OCI-M1 (cell line): ENCODE measurements at places on chromosomes 6 and 20.
A peak's percentile ranks its signal among the peaks of the same experiment; 100 is the strongest.

DNA sequence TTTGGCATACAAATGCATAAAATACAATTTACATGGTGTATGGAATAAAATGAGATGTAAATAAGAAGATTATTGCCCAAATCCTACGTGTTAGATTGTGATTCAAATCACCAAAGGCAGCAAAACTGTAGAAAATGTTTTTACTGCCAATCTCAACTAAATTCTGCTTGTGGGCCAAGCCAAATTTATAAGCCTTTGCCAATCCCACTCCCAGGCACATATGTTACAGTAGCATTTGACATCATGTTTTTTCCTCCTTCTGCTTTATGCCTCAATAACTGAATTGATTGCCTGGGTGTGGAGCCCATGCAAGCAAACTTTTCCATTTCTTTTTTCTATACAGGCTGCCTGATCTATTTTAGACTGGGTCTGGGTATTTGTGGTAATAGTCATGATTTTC, 36.3 kb upstream of the LRRC1 start:
- no peak for DNase-seq

DNA sequence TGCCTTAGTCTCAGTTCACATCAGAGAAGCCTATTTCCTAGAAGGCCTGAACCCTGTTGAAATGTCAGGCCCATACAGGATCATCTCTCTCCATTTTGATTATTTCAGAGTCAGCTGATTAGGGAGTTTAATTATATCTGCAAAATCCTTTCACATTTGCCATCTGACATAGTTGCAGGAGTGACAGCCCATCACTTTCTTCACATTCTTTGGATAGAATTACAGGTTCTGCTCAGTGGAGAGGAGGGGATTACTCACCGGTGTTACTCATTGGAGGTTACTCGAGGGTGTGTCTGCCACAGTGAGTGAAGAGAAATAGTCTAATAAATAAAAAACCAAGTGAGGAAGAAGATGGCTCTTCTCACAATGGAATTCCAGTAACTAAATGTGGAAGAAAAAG, 216.8 kb downstream of the TMEM242 start:
- DNase-seq: no peak

- DNase-seq: no peak
Measured at GRCh38 chr6:43916924-43917877, 147.2 kb downstream of the VEGFA start.

- DNase-seq: peak; percentile 52
Measured at GRCh38 chr20:35773154-35773751, 1.4 kb downstream of the PHF20 start.

DNA sequence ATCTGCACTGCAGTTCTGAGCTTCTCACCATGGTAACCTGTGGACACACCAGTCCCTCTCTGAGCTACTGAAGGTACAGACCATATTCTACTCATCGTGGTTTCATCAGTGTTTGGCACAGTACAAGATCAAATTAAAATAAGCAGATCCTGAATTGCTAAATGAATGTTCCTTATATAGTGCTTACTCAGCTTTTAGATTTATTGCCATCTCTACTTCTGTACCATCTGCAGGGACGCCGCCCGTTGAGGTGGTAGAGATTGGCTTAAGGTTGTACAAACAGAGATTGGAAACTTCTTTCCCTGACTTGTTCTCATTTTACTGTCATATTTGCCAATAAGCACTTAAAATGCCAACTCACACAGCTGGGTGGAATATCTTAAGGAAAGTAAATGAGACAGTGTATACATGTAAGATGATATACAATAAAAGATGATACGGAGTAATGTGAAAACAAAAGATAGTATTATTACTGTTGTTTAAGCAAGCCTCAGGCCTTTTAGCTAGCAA, 223.4 kb upstream of the FOXQ1 start:
- no peak for DNase-seq

- peak; percentile 19 for DNase-seq
Measured at GRCh38 chr20:43751167-43752050, 24.6 kb upstream of the GTSF1L start.

DNA sequence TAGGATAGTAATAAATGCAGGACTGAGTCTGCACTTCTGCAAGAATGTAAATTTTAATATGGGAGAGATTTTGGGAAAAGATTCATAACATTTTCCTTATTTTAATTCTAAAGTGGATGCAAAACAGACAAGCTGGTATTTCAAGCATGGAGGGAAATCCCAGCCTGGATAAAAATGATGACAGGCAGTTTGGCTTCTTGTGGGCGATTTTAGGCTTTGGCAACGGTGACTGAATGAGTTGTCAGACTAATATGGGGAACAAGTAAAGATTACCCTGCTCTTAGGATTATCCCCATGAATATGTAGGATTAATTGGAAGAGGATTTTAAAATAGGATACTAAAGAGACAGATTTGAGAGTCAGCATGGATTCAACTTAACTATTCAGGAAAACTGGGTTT, 21.0 kb downstream of the OGFRL1 start:
- no peak for DNase-seq

DNA sequence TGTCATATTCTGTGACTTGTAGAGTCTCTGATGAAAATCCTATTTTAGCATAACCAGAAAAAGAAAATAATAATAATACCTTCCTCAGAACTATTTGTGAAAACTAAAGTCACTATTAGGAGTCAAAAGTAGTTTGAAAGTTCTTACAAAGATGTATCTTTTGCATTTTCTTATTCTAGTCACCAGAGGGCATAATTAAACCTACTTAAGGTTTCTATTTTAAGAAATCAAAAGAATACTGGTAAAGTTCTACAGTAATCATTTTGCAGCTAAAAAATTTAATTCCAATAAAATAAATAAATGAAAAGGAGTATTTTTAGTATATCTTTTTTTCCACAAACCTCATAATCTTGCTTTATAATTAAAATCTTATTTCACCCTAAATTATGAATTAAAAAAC, 28.0 kb upstream of the MCM9 start:
- DNase-seq: peak; percentile 61

DNA sequence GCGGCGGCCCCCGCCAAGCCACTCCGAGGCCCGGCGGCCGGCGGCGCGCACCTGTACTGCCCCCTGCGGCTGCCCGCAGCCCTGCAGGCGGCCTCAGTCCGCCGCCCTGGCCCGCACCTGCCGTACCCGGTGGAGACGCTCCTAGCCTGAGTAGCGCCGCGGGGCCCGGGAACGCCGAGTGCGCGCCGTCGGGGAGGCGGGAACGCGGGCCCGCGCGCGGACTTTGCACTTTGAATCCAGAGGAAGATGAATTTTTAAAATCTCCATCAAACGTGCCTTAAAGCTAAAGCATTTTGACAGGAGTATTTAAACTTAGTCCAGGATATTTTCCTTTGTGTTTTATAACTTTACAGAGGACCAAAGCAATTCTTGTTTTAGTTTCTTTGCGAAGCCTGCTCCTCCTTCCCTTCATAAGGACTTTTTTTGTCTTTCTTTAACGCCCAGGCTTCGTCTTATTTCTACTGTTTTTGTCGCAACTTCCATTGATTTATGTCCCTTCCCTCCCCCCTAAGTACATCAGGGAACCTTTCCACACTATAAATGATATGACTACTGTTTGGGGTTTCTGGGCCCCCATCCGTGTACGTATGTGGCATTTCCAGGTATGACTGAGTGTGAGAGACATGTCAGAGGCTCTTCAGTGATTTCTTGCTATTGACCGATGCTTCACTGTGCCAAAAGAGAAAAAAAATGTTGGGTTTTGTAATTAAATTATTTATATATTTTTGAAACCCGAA, 2.0 kb downstream of the FOXQ1 start:
- no peak for DNase-seq

- peak; percentile 35 for DNase-seq
Measured at GRCh38 chr6:44024574-44025219, 102.6 kb downstream of the MRPL14 start.

- DNase-seq: no peak
Measured at GRCh38 chr6:56772737-56773184, 130.1 kb upstream of the DST start.

- DNase-seq: no peak
Measured at GRCh38 chr6:162019349-162019748, 708.2 kb downstream of the PRKN start.

GRCh38 chr20:41038878-41039404, 10.3 kb downstream of the TOP1 start:
- DNase-seq: no peak

DNA sequence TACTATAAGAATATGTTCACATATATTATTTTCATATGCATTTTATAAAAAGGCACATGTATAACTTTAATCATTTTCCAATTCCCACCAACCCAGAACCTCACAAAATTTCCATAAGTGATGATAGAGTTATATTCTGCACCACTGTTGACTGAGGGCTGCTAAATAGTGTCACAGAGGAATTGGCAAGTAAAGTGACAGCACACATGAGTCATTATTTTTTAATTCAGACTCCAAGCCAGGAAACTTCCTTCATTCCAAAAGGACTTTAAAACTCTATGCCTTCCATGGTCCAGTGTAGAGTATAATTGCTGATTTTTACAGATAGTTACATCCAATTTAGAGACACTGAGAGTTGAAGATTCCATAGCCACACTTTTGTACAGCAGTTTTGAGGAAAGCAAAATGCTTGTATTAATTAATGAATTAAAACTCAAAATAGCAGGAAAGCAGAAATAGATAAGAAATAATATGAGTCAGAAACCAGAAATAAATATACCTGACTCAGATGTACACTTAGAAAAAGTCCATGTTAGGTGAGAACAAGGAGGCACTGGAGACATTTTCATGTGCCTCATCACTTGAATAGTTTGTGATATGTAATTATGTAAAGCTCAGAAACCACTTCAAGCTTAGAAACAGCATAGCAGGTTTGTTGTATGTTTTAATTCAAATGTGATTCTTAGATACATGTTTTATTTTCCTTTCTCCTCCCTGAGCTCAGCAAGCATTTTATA, 425.2 kb upstream of the OPRM1 start:
- DNase-seq: no peak

- no peak for DNase-seq
Measured at GRCh38 chr20:63167918-63168520, 47.9 kb downstream of the YTHDF1 start.

DNA sequence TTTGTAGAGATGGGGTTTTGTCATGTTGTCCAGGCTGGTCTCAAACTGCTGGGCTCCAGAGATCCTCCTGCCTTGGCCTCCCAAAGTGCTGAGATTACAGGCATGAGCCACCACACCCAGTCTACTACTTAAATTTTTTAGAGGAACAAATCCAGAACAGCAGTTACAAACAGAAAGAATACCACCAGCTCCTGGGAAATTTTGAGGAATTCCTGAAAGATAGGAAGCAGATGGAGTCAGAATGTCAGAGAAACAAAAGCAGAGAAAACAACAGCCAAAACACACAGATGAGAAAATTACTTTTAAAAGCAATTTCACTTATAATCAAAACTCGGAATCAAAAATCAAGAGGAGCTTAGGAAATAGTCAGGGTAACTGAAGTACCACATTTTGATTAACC, 543.3 kb upstream of the MARCKS start:
- DNase-seq: no peak

- no peak for DNase-seq
Measured at GRCh38 chr6:170132561-170132991, 158.3 kb downstream of the DLL1 start.

DNA sequence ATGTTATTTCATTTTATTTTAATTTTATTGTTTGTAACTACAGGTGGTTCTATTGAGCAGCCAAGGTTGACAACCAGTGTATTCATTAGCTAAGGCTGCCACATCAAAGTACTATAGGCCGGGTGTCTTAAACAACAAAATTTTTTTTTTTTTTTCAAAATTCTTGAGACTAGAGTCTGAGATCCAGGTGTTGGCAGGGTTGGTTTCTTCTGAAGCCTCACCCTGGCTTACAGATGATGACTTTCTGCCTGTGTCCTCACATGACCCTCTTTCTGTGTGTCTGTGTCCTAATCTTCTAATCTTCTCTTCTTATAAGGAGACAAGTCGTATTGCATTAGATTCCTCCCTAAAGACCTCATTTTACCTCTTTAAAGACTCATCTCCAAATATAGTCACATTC, 208.4 kb downstream of the MANEA start:
- no peak for DNase-seq

GRCh38 chr6:8545336-8545735, 110.0 kb upstream of the SLC35B3 start:
- DNase-seq: no peak

GRCh38 chr6:108452711-108453195, 108.0 kb upstream of the FOXO3 start:
- no peak for DNase-seq

DNA sequence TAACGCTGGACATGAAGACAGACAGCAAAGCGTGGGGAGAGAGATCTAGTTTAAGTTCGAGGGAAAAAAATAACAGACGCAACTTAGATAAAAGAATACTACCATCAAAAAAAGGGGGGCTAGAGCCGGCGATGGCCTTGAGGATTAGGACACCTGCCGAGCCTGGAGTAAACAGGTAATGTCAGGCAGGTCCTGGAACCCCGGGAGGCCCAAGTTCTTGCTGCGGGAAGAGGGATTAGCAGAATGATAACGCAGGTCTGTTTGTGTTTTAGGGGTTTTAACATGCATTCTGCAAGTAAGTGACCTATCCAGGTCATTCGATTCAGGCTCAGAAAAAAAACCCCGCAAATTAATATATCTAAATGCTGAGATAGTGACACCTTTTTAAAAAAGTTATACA, 754 bp upstream of the TMEM170B start:
- DNase-seq: peak; percentile 45

DNA sequence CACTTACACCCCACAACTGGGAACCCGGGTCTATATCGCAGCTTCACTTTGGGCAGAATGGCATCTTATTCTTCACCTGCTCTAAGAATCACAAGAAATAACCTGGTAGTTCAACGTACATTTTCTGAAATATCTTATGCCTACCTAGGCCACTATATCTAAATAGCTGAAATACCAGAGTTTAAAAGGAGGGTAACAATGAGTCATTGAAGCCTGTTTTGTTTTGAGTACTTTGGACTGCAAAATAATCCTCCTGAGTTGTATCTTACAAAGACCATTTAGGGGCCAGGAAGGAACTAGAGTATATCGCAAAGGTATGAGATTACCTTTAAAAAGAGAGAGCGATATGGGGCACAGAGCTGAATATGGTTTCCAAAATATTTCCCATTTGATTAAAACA, 96.7 kb upstream of the NUP153 start:
- no peak for DNase-seq

- no peak for DNase-seq
Measured at GRCh38 chr6:87623248-87623647, 33.3 kb downstream of the ORC3 start.

DNA sequence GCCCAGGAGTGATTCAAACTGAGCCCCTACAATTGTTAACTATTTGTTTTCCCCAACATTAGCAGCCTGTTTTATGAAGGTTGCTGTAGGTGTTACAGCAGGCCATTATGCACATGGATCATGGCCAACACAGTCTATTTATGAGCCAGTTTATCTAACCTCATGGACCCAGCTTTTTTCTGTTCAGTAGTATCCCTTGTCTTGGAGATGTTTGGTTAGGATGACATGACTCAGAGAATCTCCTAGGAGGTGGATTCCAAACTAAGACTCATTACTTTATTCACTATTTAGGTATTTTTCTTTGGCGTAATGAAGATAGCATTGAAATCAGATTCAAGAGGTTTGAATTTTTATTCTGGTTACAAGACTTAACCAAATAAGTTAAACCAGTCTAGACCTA, 62.8 kb upstream of the TFB1M start:
- DNase-seq: no peak

- DNase-seq: no peak
Measured at GRCh38 chr6:137049095-137049494, 4.3 kb upstream of the IL20RA start.

GRCh38 chr6:130293800-130294199, 71.0 kb upstream of the SAMD3 start:
- peak; percentile 78 for DNase-seq
